ENCODE measurements at places on chromosomes 5 and 9.

DNA sequence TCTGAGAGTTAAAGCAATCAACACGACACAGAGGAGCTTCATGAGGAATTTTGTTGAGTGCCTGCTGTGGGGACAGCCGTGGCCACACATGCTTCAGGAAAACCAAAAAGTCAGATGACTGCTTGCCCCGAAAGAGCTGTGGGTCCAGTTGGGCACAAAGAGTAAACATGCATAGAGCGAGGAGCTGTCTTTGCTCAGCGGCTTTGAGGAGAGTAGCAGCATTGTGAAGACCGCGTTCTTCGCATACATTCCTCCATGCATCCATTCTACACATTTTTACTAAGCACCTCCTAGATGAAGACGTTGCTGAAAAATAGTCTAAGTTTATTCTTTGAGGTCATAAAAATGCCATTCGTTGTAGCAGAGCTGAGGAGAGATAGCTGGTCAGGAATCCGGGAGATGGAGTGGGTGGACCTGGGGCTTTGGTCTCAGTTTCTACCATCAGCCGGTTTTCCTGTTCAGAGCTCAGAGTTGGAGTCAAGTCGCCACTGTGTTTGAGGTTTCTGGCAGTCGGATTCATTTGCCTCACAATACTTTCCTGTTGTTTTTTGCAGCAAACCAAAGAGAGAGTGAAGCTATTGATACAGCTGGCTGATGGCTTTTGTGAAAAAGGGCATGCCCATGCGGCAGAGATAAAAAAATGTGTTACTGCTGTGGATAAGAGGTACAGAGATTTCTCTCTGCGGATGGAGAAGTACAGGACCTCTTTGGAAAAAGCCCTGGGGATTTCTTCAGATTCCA lies 194.5 kb upstream of the OTULINL start:
- no peak for DNase-seq

GRCh38 chr5:157214861-157215513 lies 34.3 kb downstream of the ITK start:
- no peak for DNase-seq

GRCh38 chr9:120104771-120105170 lies 475.2 kb downstream of the CDK5RAP2 start:
- no peak for DNase-seq

GRCh38 chr5:109660301-109660700 lies 29.4 kb upstream of the MAN2A1 start:
- no peak for DNase-seq

GRCh38 chr9:131266266-131267229 lies 9.8 kb downstream of the FAM78A start:
- DNase-seq = no peak

DNA sequence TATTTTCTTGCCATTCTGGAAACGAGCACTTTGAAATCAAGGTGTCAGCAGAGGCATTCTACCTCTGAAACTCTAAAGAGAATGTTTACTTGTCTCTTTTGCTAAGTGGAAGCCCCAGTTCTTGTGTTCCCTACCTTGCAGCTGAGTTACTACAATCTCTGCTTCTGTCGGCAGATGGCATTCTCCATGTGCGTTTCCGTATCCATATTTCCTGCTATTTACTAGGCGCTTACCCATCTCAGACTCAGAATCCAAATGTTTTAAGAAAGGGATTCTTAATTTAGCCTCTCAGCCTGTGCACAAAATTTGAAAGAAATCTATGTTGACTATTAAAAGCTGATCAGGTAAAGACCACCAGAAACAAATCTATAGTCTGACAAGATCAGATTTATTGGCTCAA lies 221.3 kb upstream of the FTMT start:
- DNase-seq = no peak

Data from NCI-H1694 (cell line).